ENCODE measurements at places on chromosomes 7 and 10.

GRCh38 chr10:27258838-27259812 lies 18.5 kb upstream of the ACBD5 start:
- no peak for DNase-seq

DNA sequence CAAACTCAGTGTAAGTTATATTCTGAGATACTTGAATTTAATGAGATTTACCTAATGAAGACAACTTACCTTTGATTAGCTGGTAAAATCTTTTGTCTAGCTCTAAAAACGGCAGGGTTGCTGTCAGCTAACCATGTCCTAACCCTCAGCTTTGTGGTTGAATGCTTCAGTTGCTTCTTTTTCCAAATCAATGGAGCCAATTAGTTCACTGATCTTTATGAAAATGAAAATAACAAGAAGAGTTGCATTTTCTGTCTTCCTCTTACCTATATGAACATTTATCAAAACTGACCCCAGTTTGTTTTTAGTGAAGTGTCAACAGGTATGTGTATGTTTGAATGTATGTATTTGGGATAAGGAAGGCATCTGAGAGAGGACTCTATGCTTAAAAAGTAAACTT lies 253.1 kb upstream of the MTPN start:
- no peak for DNase-seq

DNA sequence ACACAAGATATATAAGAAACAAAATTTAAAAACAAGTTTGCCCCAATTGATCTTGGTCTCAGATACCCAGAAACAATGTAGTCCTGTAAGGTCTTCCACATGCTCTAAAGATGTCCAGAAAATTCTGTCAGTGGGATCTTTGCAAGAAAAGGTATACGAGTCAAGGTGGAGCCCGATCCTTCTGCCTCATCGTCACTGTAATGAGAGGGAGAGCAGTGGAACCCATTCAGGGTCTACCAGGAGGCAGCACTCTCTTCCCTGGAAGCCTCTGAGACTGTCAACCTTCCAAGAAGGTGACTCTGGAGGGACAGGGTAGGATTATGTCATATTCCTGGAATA lies 112.8 kb downstream of the JCAD start:
- DNase-seq: no peak

DNA sequence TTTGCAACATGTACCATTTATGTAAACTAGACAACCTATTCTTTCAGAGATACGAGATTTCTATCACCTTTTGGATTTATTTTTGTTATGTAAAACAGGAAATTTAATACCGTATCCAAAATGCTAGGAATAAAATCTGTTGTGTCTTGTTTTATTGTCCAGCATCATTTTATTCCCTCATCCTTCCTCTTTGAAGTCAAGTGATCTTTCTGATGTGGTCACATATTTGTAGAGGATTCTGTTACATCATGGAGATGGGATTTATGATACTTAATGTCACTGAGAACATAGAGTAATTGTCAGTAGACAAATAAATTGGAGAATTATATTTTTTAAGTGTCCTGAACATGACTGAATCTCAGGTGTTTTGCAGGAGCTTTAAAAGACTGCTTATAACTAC lies 64.7 kb downstream of the ZNF277 start:
- DNase-seq: peak; percentile 22

DNA sequence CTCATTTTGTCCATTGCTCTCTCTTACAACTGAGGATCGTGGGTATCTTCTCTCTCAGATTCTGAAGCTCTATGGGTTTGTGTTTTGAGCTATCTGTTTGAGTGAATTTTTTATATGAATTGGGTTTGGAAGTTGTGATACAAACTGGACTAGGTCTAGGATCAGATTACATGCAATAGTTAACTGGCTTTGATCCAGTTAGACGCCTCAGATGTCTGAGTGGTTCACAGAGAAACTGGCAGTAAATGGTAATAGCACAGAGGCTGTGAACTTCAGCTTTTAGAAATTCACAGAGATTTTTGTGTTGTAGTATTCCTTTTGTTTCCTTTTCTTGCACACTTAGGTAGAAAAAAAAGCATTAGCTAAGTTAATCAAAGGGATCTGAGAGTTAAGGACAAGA lies 12.7 kb upstream of the DNMBP start:
- DNase-seq: no peak

DNA sequence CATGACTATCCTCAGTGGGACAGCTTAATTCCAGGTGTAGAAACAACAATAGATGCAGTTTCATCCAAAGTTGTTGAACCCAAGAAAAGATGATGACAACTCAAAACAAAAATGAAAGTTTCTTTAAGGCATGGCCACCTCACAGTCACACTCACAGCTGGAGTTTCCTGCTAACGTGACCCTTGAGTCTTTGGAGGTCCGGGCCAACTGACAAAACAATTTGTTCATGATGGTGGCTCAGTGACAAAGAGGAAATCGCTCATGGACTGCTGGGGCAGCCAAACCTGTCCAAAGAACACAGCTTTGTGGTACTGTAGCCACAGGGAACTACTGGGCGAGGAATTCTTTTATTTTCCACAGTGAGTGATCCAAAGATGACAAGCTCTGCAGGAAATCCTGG lies 96.0 kb upstream of the JCAD start:
- no peak for DNase-seq

DNA sequence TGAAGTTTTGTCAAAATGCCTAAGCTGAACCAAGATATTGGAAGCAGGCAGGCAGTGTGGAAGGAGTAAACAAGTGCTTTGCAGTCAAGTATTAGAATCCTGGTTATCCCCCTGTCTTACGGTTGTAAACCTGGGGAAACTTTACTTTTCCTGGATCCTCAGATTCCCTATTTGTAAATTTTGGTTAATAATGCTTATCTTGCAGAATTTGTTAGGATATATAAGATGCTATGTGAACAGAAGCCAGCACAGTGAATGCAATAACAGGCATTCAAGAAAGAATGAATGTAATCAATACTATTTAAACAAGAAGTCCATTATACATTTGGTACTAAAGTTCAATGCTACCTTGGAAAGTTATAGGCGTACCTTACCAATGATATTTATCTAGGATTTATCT lies 91.8 kb upstream of the STK17A start:
- DNase-seq: no peak

- DNase-seq: no peak
These were observed 37.4 kb downstream of the VKORC1L1 start for GRCh38 chr7:65910237-65910636.

- no peak for DNase-seq
These were observed 73.5 kb downstream of the LRRN3 start for GRCh38 chr7:111164442-111164841.

GRCh38 chr7:2718296-2718965 lies 30.4 kb downstream of the AMZ1 start:
- DNase-seq: no peak

GRCh38 chr7:98354052-98354451 lies 46.8 kb downstream of the BAIAP2L1 start:
- DNase-seq: no peak

DNA sequence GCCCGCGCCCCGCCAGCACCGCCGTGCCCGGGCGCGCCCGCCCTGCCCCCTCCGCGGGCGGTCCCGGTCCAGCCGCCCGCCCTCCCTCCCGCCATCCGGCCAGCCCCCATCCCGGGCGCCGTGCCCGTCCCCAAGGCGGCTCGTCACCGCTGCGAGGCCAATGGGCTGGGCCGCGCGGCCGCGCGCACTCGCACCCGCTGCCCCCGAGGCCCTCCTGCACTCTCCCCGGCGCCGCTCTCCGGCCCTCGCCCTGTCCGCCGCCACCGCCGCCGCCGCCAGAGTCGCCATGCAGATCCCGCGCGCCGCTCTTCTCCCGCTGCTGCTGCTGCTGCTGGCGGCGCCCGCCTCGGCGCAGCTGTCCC lies at the start of gene HTRA1:
HTRA1 (plus strand) TSS at position 187 of the 362 bp plus-strand sequence; CDS start at position 287, 100 bp downstream.
- DNase-seq: no peak

DNA sequence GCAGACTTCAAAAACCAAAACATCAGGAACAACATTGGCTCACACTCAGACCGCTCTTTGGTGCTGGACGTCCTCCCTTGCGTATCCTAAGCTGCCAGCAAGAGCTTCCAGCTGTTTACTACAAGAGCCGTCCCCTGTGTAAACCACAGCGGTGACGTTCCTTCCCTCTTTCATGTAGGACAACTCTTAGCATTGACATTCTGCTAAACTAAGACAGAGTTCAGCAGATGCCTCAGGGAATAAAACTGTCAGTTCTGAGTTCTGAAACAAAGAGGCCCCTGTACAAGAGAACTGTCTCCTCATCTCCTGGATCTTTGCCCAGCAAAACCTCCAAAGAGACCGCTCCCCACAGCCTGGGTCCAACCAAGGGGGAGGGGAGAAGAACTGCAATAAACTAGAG lies 57.8 kb upstream of the OPALIN start:
- DNase-seq: no peak

DNA sequence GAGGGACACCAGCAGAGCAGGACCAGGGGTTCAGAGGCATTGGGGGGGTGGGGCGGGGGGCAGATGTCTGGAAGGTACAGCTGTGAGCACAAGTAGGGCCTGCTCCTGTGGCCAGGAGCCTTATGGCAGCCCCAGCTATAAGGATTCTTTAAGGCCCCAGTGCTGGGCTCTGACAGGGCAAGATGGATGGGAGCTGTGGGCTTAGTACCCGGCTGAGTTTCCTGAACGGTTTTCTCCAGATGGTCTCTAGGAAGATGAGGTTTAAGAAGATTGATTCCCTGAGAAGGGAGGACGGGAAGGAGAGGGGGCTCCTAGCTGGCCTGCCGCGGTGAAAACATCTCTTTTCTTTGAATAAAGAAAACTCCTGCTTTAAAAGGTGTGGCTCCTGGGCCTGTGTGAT lies 30.1 kb upstream of the COMTD1 start:
- DNase-seq: no peak

DNA sequence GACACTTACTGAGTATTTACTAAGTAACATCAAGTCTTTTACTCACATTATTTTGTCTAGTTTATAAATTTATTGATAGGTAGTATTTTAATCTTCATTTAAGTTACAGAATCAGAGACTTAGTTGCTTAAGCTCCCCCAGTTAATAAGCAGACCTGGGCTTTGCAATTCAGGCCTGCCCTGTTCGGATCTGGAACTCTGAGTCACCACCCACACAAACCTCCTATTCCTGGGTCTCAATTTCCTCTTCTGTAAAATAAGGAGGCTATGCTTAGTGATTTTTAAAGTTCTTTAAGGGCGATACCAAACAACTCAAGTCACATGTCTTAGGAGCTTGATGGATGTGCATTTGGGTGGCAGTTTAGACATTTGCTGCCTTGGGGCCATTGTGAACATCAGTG lies 3.5 kb upstream of the MGAM start:
- DNase-seq: no peak

DNA sequence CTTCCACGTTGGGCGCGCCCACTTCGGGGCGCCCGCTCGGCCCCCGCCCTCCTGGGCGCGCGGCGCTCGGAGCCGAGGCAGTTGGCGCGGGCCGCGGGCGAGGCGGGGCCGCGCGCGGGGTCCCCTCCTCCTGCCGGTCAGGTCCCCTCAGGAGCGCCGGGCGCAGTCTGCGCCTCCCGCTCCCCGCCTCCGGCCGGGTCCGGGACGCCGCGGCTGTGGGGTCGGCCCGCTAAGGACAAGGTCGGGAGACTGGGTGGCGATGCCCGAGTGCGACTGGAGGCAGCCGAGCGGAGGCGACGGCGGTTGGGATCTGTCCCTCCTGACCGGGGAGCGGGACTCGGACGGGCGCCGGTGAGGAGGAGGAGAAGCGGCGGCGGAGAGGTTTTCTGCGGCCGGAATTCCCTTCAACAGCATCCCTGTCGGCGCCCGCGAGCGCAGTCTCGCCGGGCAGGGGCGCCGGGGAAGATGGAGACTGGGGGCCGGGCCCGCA lies at the start of gene ATRNL1:
ATRNL1 (plus strand) TSS at position 80 of the 490 bp plus-strand sequence; CDS start at position 466, 386 bp downstream.
- DNase-seq: no peak

GRCh38 chr10:79385804-79386531 lies 38.7 kb downstream of the PPIF start:
- no peak for DNase-seq

DNA sequence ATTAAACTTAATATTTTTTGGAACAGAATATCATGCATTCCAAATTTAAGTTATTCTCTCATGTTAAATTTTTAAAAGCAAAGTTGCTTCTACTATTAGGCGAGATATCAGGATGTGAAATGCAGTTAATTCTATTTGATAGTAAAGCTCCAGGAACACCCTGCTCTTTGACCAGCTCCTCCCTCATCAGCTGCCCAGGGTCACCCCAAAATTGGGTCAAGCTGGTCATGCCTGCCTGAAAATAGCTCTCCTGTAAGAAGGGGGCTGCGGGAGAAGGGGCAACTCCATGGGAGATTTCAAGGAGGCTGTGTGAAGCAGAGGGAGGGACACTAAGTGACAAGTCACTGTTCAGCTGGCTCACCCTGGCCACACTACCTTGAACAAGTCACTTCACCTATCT lies 5.9 kb downstream of the PPP1R3C start:
- no peak for DNase-seq

DNA sequence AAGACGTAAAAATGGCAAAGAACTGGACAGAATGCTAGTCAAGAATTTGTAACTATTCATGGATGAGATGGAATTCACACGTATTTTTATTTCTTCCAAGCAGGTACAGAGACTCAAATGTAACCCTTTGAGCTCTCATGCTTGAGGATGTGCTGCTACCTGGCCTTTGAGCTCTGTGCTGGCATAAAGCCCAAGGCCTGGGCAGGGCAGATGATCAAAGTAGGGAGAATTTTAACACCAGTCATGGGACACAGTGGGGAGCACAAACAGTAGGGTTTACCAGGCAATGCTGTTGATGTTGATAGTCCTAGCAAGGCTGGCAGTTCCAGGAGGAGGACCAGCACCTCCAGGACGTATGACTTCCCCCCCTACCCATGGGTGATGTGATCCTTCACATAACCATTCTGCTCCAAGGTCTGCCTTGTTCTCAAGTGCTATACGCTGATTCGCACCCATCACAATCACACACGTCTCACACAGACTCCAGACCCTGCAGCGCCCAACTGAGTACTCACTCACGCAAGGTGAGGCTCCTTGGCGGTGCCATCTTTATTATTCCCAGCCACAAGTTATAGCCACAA lies 48.6 kb upstream of the DLG5 start:
- no peak for DNase-seq

- no peak for DNase-seq
These were observed 30.8 kb downstream of the CASD1 start for GRCh38 chr7:94540428-94540827.

- no peak for DNase-seq
These were observed 104.1 kb downstream of the AOAH start for GRCh38 chr7:36620166-36620708.

GRCh38 chr7:12768948-12769347 lies 81.5 kb downstream of the ARL4A start:
- DNase-seq: no peak

DNA sequence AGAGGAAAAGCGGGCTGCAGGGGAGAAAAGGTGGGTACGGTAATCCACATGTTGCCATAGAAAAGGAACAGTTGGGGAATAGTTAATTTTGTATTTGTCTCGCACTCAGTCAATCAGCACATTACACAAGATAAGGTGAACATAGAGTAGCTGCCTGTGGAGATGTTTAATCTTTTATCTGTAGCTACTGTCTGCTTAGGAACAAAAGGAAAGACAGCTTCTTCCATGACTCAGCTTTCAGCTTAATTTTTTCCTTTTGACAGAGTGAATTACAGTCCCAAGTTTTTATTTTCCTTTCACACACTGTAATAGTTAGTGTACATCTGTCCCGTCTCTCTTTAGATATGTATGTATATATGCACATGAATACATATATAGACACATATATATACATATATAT lies 39.3 kb upstream of the PODXL start:
- no peak for DNase-seq

- DNase-seq: no peak
These were observed 56.2 kb downstream of the PLCE1 start for GRCh38 chr10:94049911-94050310.

Data from NCI-H1417 treated with DMSO at 0.1 percent for 48 hours (cell line).